ENCODE measurements at places on chromosomes 5 and 9.

DNA sequence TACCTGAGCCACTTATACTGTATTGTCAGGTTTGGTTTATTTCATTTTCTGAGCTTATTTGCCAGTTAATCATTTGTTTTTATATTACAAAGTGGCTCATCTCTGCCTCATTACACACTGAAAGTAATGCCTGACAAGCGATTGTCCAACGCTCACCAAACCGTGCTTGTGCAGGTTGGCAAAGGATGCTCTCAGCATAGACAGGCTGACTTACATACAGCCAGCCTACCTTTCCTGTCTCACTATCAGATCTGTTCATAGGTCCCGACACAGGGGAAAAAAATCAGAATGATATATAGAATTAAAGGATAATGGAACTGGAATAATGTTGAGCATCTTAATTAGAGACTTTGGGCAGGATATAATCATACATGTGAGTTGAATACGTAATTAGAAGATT is 739.7 kb upstream of the RIOK2 start:
- no peaks in the 10 kb centered on the region for H3K27me3 ChIP-seq
- no peak for DNase-seq
- H3K4me3 ChIP-seq: no peak overlapping the region
- no peak overlapping the region for H3K27ac ChIP-seq

DNA sequence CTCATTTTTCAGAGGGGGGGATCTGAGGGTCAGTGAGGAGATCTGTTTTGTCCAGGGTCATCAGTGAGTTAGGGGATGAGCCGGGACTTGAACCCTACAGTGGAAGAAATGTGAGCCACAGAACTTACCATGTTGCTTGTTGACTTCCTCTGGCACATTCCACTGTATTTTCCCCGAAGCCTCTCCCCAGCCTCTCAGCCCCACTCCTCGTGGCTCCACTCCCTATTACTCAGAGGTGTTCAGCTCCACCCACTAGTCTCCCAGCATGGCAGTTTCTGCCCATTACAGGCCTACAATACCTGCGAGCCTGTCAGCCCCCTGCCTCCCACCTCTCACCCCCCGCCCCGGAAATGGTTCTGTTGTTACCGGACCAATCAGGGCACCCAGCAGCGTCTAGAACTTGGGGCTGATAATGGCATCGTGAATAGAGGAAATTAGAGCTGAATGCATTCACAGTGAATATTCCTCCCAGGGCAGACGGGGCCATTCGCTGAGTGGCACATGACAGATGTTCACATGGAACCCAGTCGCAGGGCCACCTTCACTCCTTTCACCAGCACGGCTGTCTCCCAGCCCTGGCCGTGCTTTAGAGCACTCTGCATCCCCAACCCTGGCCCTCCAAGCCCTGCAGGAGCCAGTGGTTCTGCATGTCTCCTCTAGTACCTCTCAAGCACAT is 81.6 kb downstream of the KCNIP1 start:
- DNase-seq: no peak
- H3K4me3 ChIP-seq: no peak overlapping the region
- no peaks in the 10 kb centered on the region for H3K4me1 ChIP-seq
- no peaks in the 10 kb centered on the region for H3K27me3 ChIP-seq

- no peak overlapping the region for H3K4me3 ChIP-seq
- no peaks in the 10 kb centered on the region for H3K36me3 ChIP-seq
- H3K27me3 ChIP-seq: no peaks in the 10 kb centered on the region
These were observed 63.9 kb downstream of the CDC14B start for GRCh38 chr9:96555567-96556386.

DNA sequence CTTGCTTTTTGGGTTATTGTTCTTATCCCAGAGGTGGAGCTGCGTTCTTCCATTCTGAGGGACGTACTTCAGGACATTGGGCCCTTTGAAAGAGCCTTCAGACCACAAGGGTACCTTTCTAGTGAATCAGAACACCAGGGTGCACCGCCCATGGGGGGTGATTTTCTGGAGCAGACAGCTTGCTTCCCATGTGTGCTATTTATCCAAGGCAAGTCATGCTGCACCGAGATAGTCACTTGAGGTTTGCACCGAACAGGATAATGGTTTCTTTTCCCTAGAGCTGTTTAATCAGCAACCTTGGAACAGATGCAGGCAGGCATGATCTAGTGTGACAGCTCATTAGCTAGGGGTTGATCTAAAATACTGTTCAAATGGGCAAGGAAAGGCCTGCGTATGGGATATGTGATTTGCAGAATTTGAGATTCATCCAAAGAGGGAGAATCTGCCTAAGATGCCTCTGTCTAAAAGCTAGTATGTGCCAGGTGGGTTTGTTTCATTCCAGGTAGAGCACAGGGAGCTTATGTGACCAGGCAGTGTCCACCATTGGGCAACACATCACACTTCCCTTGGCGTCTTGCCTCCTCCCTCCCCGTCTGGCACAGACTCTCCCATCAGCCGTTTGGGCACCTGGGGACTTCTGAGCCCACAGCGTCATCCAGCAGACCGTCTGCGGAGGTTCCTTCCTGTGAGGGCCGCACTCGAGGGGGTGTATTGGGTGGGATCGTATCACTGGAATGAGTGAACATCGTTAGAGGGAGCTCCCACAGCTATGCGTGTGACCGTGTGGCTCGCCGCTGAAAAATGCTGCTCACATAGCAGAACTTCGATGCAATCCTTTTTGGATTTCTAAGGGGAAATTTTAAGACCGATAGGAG is 23.0 kb downstream of the ABL1 start:
- H3K4me3 ChIP-seq: no peak overlapping the region
- no peak overlapping the region for H3K27ac ChIP-seq
- no peaks in the 10 kb centered on the region for H3K27me3 ChIP-seq
- no peaks in the 10 kb centered on the region for H3K4me1 ChIP-seq
- DNase-seq: no peak

- H3K27ac ChIP-seq: no peak overlapping the region
- no peaks in the 10 kb centered on the region for H3K36me3 ChIP-seq
- no peaks in the 10 kb centered on the region for H3K4me1 ChIP-seq
- H3K27me3 ChIP-seq: no peaks in the 10 kb centered on the region
- no peak overlapping the region for H3K4me3 ChIP-seq
These were observed 142.2 kb downstream of the NTRK2 start for GRCh38 chr9:84811751-84812074.

DNA sequence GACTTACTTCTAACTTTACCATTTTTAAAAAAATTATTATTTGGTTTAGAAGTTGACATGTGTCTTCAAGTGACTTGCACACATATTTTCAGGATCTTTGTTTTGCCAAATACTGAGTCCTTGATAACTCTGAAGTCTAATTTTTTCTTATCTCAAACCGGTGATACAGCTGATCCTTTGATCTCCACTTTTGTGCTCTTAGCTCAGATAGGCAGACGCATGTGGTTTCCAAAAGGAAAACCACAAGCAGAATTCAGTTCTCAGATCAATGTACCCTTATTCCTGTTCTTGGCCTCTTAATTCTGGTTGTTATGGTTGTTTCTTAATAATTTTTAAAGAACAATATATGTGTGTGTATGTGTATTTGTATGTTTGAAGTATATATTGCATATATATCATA is 238.3 kb upstream of the EDIL3 start:
- no peaks in the 10 kb centered on the region for H3K27me3 ChIP-seq
- H3K27ac ChIP-seq: no peak overlapping the region
- no peak overlapping the region for H3K4me3 ChIP-seq
- DNase-seq: no peak
- H3K36me3 ChIP-seq: no peaks in the 10 kb centered on the region
- H3K4me1 ChIP-seq: no peaks in the 10 kb centered on the region

DNA sequence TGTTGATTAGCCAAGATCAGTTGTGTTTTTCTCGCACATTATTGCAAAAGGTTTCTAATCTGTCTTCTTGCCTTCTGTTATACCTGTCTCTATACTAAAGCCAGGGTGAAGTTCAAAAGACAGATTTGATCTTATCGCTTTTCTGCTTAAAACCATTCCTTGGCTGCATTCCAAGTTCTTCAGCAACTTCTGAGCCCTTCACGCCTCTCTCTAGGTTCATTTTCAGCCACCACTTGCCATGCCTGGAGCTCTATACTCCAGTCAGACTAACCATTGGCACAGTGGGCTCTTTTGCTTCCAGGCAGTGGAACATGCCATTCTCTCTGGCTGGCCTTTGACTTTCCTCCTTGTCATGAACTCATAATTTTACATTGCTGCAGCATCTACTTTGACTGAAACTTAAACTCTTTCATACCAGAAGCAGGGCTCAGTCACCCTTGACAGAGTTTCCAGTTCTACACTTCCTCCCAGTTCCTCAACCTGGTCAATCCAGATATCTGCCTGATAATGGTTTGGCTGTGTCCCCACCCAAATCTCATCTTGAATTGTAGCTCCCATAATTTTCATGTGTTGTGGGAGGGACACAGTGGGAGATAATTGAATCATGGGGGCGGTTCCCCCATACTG is 114.4 kb downstream of the SLC12A2 start:
- H3K27me3 ChIP-seq: no peaks in the 10 kb centered on the region
- no peak overlapping the region for H3K4me3 ChIP-seq
- H3K27ac ChIP-seq: no peak overlapping the region
- DNase-seq: no peak
- peaks cover 22% of the 10 kb centered on the region for H3K4me1 ChIP-seq

DNA sequence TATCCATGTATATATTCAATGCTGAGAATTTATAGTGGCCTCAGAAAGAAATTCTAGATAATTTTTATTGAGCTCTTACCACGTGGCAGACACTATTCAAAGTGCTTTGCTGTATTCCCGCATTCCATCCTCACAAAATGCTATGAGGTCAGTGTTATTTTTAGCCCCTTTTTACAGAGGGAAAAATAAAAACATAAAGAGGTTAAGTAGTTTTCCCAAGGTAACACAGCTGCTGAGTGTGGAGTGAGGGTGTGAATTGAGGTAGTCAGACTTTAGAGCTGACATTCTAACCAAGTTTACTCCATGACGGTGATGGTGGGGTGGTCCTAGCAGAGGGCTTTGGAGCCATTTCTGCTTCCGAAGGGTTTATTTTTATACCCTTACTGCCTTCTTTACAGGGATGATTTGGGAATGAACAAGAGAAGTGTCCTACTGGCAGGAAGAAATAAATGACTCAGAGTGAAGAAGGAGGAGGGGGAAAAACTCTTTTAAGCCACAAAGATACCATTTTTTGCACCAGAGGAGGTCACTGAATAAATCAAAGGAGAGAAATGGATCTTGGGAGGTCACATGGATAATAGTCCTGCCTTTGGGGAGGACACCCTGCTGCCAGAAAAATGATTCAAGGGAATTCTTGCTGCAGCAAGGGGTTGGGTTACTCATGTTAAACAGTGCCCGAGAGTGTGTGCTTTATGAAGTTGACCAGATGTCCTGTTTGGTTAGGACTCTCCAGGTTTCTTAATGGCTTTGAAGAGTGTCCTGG is 76.1 kb downstream of the HMHB1 start:
- no peak for DNase-seq
- no peaks in the 10 kb centered on the region for H3K36me3 ChIP-seq
- H3K27me3 ChIP-seq: no peaks in the 10 kb centered on the region
- H3K4me1 ChIP-seq: no peaks in the 10 kb centered on the region
- H3K27ac ChIP-seq: no peak overlapping the region

DNA sequence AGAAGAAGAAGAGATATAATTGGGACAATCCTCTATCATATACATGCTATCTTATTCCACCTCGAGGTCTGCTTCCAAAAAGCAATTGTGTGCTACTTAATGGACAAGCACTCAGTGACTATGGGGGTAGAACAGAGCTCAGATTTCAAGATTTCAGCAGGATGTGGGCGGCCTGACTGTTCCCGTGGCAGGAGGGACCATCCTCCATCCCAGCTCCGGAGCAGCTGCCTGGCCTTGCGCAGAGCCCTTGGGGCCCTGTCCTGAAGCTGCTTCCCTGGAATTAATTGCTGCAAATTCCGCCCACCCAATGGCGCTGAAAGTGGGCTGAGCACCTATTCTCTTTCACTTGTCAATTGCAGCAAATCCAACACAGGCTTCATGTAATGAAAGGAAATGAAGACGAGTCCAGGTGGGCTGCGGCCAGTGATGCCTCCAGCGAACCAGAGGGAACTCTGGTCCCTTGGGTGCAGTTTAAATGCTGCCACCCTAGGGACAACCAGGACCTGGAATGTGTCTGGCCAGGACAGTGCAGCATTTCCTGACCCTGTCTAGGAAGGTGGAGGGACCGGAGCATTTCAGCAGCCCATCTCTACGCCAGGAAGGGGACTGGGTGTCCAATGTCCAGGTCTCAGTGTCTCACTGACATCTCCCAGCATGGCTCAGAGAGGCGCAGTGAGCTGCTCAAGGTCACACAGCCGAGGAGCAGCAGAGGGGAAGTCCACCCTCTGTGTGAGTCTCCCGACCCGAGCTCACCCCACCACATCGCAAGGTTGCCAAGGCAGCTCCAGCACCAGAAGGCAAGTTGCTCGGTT is 50.5 kb upstream of the FCN1 start:
- H3K4me3 ChIP-seq: no peak overlapping the region
- no peak overlapping the region for H3K27ac ChIP-seq
- H3K36me3 ChIP-seq: no peaks in the 10 kb centered on the region
- no peaks in the 10 kb centered on the region for H3K27me3 ChIP-seq
- no peaks in the 10 kb centered on the region for H3K4me1 ChIP-seq
- no peak for DNase-seq

DNA sequence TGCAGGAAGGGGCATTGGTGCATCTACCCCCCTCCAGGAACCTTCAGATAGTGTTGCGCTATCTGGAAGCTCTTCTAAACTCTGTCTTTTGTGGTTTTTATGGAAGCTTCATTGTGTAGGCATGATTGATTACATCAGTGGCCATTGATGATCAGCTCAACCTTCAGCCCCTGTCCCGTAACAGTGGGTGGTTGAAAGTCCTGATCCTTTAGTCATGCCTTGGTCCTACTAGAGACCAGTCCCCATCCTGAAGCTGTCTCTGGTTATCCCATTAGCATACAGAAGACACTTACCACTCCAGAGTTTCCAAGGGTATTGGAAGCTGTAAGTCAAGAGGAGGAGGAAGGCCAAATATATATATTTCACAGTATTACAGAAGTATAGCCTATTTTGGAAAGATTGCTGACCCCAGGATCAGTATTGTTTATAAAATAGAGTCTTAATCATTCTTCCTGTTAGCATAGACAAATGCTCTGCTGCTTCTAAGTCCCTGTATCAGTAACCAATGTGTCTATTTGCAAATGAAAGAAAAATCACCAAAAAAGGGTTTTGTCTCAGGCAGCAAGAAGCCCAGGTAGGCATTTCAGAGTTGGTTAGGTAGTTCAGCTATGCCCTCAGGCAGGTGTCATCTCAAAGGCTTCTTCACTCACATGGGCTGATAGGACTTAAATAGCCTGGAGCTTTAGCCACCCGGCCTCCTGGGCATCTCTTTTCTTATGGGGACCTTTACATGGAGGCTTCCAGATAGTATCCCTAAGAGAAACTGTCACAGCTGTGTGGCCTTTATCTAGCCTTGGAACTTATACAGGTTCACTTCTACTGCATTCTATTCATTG is 41.6 kb downstream of the SPIN1 start:
- H3K27ac ChIP-seq: no peak overlapping the region
- no peak overlapping the region for H3K4me3 ChIP-seq
- no peaks in the 10 kb centered on the region for H3K4me1 ChIP-seq
- peaks cover 14% of the 10 kb centered on the region for H3K36me3 ChIP-seq
- DNase-seq: no peak

GRCh38 chr5:39780347-39780746 is 355.6 kb upstream of the DAB2 start:
- H3K4me1 ChIP-seq: no peaks in the 10 kb centered on the region
- H3K4me3 ChIP-seq: no peak overlapping the region
- H3K27me3 ChIP-seq: no peaks in the 10 kb centered on the region
- DNase-seq: no peak

GRCh38 chr9:4489919-4490704 is at the start of gene SLC1A1:
Gene SLC1A1 (plus strand): TSS chr9:4490468. CDS start chr9:4490680, 212 bp downstream.
- H3K4me3 ChIP-seq: peak within 1 kb of the TSS; percentile 61
- no peak within 1 kb of the TSS for H3K27ac ChIP-seq

GRCh38 chr5:76351577-76351976 is 51.5 kb upstream of the IQGAP2 start:
- no peak overlapping the region for H3K27ac ChIP-seq
- no peak overlapping the region for H3K4me3 ChIP-seq
- H3K27me3 ChIP-seq: no peaks in the 10 kb centered on the region
- DNase-seq: no peak
- H3K4me1 ChIP-seq: no peaks in the 10 kb centered on the region

All from effector memory CD4-positive, alpha-beta T cell (primary cell).